ENCODE measurements at places on chromosomes 3 and 15. TPM values are rescaled to one million over a fixed set of nuclear protein-coding genes. Genes with fewer than 3 reads are reported as not detected.

GRCh38 chr3:78751266-78751665, 1016.5 kb downstream of the ROBO1 start:
- no peak for DNase-seq

- no peak for DNase-seq
Measured at GRCh38 chr3:157594413-157594812, 91.2 kb upstream of the VEPH1 start.

DNA sequence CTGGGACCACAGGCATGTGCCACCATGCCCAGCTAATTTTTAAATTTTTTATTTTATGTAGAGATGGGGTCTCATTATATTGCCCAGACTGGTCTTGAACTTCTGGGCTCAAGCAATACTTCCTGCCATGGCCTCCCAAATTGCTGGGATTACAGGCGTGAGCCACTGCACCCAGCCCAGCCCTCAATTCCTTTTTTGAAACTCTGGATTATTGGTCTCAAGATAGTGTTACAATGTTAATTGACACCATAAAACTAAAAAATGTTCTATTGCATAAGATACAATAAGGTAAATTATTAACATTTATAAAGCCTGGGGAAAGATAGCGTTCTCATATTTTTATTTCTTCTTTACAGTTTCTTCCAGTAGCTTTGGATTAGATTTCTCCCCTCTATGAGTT, 3.9 kb upstream of the NFKBIZ start:
- DNase-seq: no peak

- DNase-seq: no peak
Measured at GRCh38 chr3:137205394-137206045, 247.7 kb downstream of the IL20RB start.

GRCh38 chr3:153897025-153897723, 224.0 kb upstream of the ARHGEF26 start:
- no peak for DNase-seq

Gene TERC
- 10.8 TPM for total RNA-seq

- DNase-seq: no peak
Measured at GRCh38 chr3:41502481-41502880, 303.2 kb downstream of the CTNNB1 start.
